ENCODE measurements at places on chromosomes 7 and 10.

DNA sequence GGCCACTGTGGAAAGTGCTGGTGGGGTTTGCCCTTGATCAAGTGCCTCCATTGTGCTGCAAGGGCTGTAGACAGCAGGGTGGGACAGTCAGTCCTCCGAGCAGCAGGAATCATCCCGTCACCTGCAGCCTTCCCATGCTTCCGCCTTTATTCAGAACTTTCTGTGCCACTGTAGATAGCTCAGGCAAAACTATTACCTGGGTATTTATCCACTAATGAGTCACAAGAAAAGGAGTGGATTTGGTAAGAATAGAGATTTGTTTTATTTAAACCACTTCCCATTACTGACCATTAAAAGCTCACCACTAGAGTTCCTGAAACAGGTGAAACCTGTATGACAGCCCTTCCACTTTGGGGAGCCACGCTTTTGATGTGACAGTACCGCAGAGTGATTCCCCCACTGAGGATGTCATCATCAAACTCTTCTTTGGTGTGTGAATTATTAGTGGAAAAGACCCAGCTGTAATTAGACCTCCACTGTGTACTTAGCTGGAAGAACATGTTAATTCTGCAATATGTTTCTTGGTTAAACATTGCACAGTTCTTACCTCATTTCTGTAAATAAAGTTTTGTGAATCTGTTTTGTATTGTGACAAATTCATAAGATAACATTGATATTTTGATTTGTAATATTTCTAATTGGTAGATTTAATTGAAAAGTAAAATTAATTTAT lies 208.8 kb downstream of the MLLT10 start:
- no peak for DNase-seq

DNA sequence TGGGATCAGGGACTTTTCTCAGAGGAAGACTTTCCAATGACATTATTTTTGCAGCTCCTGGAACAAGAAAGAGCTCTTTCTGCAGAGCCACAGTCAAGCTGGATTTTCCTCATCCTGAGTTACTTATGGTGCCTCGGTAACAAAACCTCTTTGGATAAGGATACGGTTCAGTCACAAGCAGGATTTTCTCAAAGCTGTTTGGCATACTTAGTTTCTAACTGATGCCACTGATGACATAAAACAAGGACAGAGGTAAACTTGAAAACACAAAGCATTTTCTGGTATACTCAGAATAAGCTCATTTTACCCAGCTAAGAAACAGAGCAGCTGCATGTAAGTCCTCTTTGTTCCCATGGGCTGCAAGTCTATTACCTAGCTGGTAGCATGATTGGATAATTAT lies 340.9 kb upstream of the MEOX2 start:
- DNase-seq, result no peak

DNA sequence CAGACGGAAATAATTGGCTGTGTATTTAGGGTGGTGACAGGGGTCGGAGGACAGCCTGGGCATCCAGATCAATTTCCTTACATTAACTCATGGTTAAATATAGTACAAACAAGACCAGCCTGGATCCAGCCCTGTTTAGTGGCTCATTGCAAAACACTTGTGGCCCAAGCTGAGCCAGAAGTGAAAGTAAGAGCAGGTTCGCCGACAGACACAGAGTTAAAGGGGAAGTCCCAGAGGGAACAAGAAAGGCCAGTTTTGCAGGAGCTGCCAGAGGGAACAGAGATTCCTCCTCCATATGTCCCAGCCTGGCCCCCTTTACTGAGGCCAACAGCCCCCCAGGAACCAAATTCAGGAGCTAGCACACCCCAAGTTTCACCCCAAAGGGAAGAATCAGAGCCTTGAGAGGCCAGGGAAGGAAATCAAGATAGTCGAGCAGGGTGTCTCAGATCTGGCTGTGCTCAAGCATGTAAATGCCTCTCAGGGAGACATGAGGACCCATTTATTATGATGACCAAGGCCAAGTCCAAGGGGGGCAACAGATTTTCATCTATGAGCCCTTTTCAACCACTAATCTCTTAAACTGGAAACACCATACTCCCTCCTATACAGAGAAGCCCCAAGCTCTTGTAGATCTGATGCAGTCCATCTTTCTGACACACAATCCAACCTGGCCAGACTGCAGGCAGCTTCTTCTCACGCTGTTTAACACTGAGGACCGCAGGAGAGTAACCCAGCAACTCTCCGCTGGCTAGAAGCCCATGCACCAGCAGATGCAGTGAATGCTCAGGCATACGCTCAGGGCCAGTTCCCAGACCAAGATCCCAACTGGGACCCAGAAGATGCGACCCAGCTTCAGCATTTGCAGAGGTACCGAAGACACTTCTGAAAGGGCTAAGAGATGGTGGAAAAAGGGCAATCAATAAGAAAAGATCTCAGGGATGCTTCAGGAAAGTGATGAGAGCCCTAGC lies 15.9 kb upstream of the ADCK2 start:
- no peak for DNase-seq

- DNase-seq, result no peak
Measured at GRCh38 chr10:219731-220472, 84.6 kb downstream of the ZMYND11 start.

DNA sequence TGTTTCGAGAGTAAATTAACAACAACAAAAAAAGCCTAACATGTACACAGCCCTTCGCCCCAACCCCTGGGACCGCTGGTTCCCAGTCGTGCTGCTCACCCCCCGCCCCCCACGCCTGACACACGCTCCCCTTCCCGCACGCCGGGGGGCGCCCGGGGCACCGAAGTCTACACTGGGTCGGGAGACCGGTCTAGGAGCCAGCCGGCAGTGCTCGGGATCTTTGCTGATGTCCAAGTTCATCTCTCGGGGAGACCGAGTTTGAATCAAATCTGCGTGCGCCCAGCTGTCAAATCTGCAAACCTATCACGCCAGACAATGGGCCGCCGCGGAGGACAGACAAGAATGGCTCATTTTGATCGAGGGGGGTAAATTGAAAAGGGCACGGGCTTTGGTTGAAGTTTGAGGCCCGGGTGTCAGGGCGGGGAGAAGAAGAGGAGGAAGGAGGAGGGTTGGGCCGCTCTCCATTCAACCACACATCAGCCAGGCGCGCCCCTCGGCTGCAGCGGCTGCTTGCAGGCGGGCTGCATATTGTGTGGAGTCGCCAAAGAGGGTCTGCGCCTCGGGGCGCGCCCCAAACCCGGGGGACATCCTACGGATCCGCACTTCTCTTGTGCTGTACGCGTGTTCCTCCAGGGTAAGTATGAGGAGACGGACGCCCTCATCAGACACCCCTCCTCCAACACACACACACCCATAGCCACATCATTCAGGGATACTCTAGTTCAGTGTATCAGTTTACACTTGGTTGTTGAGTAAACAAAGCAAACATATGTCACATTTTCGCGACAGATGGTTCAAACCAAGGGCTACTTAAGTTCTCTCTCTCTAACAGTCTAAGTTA lies 1.3 kb upstream of the GFRA1 start:
- no peak for DNase-seq

DNA sequence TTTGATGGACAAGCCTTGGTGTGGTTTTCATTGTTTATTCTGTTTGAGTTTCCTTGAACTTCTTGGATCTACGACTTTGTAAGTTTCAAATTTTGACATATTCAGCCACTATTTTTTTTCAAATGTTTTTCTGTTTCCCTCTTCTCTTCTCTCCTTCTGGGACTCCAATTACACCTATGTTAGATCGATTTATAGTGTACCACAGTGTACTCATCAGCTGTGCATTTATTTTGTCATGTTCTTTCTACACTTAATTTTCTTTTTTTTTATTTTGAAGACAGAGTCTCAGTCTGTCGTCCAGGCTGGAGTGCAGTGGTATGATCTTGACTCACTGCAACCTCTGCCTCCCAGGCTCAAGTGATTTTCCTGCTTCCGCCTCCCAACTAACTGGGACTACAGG lies 16.2 kb downstream of the OLAH start:
- no peak for DNase-seq

- no peak for DNase-seq
Measured at GRCh38 chr7:157079116-157079515, 59.6 kb upstream of the UBE3C start.

DNA sequence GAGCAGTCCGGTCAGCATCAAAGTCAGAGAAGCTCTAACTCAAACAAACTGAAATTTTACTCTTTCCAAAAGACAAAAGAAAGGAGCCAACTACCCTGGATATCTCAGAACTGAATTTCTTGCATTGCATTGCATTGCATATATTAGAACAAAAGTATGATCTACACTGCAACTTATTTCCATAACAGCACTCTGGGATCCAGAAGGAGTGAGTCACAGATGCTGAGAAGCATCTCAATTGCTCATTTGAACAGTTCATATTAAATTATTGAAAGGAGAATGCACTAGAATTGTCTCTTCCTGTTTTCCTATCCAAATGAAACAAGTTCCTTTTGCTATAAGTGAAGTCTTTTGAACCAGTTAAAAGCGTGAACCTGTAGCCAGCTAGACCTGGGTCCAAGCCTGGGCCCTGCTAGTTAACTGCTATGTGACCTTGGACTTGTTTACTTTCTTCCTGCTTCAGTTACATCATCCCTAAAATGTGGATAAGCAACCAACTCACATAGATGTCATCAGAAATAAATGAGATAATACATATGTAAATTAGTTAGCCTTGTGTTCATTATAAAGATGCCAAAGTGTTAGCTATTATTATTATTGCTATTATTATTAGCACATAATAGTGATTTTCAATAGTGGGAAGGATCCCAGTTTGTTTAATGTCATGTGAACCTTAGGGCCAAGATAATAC lies 184.1 kb downstream of the CREB5 start:
- no peak for DNase-seq

- DNase-seq, result no peak
Measured at GRCh38 chr10:21388589-21388988, 136.9 kb downstream of the SKIDA1 start.

DNA sequence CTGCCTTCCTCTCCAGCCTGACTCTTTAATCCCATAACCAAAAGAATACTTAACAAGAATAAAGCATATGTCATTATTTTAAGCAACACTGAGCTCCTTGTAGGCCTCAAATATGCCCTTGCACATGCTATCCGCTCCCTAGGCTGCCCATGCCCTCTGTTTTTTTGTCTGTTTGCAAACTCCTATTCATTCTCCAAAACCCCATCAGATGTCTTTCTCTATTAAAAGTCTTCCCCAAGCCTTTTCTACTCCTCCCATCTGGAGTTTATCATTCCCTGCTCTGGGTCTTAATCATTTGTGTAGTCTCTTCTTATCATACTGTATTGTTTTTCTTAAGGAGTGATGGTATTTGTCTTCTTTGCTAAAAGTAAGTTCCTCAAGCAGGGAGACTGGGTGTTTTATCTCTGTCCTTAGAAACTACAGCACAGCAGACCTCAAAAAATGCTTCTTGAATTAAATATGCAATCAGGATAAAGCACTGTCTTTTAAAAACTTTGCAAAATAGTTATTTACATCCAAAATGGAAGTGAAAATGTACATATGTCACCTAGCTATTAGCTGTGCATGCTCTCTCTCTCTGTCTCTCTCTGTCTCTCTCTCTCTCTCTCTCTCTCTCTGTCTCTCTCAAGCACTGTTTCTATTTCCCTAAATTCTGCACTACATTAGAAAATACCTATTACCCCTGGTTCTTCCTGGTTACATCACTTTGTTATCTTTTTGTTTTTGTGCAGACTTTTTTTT lies 56.5 kb upstream of the OPALIN start:
- DNase-seq, result no peak

GRCh38 chr7:85573844-85574243 lies 387.0 kb upstream of the SEMA3D start:
- DNase-seq, result no peak

DNA sequence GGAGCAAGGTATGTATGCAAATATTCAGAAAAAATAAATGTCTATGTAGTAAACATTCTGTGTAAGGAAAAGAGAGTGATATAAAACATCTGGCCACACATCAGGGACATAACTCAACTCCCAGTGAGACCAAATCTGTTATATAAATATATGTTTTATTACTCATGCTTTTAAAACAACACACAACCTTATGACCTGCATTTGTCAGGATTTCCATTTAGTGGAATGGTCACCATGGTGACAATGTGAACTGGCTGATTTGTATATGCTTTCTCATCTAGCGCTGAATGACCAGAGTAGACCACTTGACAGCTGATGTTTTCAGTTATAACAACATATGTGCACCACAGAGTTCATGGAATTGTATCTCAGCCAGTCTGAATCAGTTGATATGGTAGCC lies 551.7 kb downstream of the HTR7 start:
- DNase-seq, result no peak

DNA sequence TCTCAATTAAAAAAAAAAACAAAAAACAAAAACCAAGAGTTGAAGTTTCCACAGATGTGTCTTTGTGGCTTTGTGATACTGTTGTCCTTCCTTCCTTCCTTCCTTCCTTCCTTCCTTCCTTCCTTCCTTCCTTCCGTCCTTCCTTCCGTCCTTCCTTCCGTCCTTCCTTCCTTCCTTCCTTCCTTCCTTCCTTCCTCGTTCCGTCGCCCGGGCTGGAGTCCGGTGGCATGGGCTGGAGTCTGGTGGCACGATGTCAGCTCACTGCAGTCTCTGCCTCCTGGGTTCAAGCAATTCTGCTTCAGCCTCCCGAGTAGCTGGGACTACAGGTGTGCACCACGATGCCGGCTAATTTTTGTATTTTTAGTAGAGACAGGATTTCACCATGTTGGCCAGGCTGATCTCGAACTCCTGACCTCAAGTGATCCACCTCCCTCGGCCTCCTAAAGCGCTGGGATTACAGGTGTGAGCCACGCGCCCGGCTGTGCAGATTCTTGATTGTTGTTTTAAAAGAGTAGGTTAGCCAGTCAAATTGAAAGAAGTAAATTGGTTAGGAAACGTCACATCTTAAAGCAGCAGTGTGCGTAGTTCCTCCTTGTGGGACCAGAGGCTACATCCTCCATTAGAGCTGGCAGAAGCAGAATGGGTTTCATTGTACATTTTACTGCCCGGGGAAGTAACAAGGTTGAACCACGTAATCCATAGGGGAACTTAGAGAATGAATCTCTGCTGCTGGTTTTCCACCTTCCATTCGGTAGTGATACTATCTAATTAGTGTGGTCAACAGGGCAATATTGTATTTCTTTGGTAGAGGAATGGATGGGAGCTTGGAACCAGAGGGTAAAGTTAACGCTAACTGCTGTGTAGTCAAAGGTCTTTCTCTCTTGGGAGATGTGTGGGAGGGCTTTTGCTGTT lies 20.6 kb downstream of the DNAJB6 start:
- no peak for DNase-seq

All from stimulated activated CD8-positive, alpha-beta memory T cell treated with anti-CD3 and anti-CD28 coated beads, Interleukin-4, amount 100 ng/mL, for 1 hour (primary cell).